ENCODE measurements at places on chromosomes 2 and 18. TPM values are rescaled to one million over a fixed set of nuclear protein-coding genes. Genes with fewer than 3 reads are reported as not detected.

DNA sequence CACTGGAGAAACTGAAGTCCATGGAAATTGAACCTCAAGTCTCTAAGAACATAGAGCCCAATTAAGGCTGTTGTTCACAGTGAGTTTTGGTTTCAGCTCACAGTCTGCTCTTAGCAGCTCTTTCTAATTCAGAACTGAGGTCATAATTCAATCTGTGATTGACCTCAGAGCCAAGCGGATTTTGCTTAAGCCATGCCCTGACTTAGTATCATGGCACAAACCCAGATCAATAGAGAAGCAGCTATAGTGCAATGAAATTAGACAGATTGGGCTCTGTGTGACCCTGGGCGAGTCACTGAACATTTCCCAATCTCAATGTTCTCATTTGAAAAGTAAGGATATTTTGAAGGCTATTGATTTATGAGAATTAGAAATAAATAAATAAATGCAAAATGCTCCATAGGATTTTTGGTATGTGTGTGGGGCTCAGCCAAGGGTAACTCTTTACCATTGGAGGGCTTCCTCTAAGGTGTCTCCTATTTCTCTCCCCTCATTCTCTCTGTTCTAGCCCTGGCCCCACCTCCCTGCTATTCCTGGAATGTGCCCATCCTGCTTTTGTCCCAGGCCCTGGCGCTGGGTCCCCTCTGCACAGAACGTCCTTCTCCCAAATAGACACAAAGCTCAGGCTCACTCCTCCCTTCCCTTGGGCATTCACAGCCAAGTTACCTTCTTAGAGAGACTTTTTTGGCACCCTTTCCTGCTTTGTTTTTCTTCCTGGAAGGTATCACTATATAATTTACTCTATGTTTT is 239.6 kb downstream of the LPIN1 start:
- no peak for DNase-seq

- DNase-seq, result peak; percentile 70
Measured at GRCh38 chr2:207624185-207625013, 795 bp downstream of the METTL21A start.

ANKRD30B gene
- not detected for total RNA-seq

RGPD4 gene
- total RNA-seq, result not detected

GRCh38 chr2:108983061-108983460 is 6.0 kb downstream of the EDAR start:
- DNase-seq, result no peak

DNA sequence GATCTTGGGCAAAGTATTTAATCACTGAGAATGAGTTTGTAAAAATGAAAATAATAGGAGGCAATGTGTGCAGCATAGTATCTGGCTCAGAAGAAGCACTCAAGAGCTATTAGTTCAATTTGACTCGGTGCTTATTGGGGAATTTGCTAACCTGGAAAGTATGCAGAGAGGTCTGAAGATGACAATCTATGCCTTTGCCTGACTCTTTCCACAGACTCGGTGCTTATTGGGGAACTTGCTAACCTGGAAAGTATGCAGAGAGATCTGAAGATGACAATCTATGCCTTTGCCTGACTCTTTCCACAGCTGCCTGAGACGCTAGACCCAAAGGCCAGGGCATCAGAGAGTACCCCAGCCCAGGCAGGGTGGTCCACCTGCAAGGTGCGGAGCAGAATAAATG is 12.2 kb upstream of the SH3BP4 start:
- no peak for DNase-seq
